B cell (primary cell): ENCODE measurements at places on chromosomes 1 and 21.

GRCh38 chr21:41653954-41654491 is 112.8 kb downstream of the RIPK4 start:
- DNase-seq: no peak
- H3K36me3 ChIP-seq: no peaks in the 10 kb centered on the region
- H3K27ac ChIP-seq: no peak overlapping the region
- no peaks in the 10 kb centered on the region for H3K4me1 ChIP-seq
- no peak overlapping the region for H3K4me3 ChIP-seq

GRCh38 chr1:93591676-93592550 is 89.7 kb downstream of the BCAR3 start:
- H3K27me3 ChIP-seq: no peaks in the 10 kb centered on the region
- no peak overlapping the region for H3K27ac ChIP-seq
- H3K4me1 ChIP-seq: peaks cover 10% of the 10 kb centered on the region
- DNase-seq: peak; percentile 63
- peaks cover 24% of the 10 kb centered on the region for H3K36me3 ChIP-seq
- no peak overlapping the region for H3K4me3 ChIP-seq

DNA sequence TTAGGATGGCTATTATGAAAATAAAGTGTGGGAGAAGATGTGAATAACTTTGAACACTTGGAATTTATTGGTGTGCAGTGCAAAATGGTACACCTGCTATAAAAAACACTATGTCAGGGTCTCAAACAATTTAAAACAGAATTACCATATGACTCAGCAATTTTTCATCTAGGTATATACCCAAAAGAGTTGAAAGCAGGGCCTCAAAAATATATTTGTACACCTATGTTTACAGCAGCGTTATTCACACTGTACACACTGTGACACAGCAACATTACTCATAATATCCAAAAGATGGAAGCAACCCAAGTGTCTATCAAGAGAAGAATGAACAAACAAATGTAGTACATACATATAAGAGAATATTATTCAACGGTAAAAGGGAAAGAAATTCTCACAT is 75.8 kb downstream of the SPATA6 start:
- no peaks in the 10 kb centered on the region for H3K27me3 ChIP-seq
- H3K4me3 ChIP-seq: no peak overlapping the region
- no peaks in the 10 kb centered on the region for H3K4me1 ChIP-seq
- no peak for DNase-seq
- H3K27ac ChIP-seq: no peak overlapping the region
- no peaks in the 10 kb centered on the region for H3K36me3 ChIP-seq

DNA sequence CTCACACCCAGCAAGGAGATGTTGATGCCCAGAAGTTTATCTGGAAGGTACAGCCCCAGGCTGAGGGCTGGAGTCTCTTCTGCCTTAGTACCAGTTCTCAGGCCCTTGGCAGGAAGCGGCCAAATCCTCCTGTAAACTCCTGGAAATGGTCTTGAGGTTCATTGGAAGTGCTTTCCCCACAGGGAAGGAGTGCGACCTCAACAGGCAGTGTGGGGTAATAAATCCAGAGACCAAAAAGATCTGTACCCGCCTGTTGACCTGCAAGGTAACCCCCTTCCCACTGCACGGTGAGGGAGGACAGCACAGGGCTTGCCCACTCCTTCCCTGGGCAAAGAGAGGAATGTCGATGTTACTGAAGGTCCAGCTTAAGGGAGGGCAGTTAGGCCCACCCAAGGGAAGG is 4.5 kb downstream of the ATXN7L2 start:
- no peak overlapping the region for H3K4me3 ChIP-seq
- H3K27ac ChIP-seq: no peak overlapping the region
- H3K36me3 ChIP-seq: no peaks in the 10 kb centered on the region
- peaks cover 9% of the 10 kb centered on the region for H3K4me1 ChIP-seq
- H3K27me3 ChIP-seq: no peaks in the 10 kb centered on the region
- no peak for DNase-seq

GRCh38 chr1:151259351-151259750 is 4.8 kb downstream of the PSMD4 start:
- no peak overlapping the region for H3K27ac ChIP-seq
- DNase-seq: no peak
- H3K36me3 ChIP-seq: peaks cover 1% of the 10 kb centered on the region
- no peak overlapping the region for H3K4me3 ChIP-seq

DNA sequence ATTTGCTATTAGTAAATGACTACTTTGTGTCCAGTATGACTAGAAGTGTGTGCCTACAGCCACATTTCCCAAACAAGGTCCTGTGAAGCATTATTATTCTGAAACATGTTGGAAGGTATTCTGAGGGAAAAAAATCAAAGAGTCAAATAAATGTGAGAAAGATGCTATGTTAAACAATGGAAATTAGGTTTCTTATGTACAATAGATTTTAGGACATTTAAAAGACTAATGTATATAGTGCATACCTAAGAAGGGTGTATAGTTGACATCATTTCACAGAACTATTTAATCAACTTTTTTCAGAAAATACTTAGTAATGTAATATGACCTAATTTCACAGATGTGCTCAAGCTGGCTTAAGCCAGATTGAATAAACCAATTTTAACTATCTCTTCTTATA is 582.5 kb downstream of the USP25 start:
- no peak for DNase-seq
- no peaks in the 10 kb centered on the region for H3K27me3 ChIP-seq
- no peaks in the 10 kb centered on the region for H3K36me3 ChIP-seq

DNA sequence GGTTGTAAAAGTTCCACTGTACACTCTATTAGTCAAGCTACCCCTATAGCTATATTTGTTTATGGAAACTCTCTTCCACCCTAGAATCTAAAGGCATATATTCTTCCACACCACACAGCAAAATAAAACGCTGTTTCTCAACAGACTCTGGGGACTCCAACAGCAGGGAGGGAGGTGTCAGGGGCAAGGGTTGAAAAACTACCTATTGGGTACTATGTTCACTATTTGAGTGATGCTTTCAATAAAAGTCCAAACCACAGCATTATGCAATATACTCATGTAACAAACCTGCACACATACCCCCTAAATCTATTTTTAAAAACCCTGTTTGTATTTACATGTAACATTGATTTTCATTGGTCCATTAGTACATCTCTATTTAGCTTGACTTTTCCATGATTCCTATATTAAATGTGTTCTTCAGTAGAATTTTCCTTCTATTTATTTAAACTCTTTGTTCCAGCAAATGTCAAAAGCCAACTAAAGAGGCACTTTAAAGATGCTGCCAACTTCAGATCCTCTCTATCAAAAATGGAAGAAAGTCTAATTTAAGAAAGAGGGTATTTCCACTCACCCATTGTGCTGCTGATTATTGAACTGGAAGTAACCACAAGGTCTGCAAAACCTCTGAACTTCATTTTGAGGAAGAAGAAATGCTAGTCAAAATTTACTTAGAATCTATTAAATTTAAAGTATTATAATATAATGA is 26.2 kb downstream of the RGS7 start:
- no peaks in the 10 kb centered on the region for H3K27me3 ChIP-seq
- peaks cover 16% of the 10 kb centered on the region for H3K4me1 ChIP-seq
- H3K36me3 ChIP-seq: no peaks in the 10 kb centered on the region
- peak overlapping the region; percentile 79 for H3K27ac ChIP-seq

DNA sequence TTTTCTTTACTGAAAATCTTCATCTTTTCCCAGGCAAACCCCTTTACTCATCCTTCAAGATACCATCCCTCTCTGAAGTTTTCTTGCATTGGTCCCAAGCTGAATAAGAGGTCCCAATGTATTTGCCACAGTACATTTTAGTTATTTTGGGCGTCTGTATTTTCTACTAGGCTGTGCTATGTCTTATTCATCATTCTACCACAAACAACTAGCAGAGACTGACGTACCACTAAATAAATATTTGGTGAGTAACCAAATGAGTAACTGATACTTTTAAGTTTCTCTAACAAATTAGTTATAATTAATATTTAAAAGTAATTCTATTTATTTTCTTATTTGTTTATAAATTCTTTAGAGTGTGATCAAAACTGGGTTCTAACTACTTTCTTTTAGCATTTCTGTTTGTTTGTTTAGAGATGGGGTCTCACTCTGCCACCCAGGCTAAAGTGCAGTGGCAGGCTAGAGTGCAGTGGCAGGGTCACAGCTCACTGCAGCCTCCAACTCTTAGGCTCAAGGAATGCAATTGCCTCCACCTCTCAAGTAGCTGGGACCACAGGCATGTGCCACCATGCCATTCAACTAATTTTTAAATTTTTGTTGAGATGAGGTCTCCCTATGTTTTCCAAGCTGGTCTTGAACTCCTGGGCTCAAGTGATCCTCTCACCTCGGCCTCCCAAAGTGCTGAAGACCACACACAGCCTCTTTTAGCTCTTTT is 33.1 kb downstream of the NDC1 start:
- no peak overlapping the region for H3K27ac ChIP-seq
- no peaks in the 10 kb centered on the region for H3K27me3 ChIP-seq
- no peak overlapping the region for H3K4me3 ChIP-seq
- no peak for DNase-seq

DNA sequence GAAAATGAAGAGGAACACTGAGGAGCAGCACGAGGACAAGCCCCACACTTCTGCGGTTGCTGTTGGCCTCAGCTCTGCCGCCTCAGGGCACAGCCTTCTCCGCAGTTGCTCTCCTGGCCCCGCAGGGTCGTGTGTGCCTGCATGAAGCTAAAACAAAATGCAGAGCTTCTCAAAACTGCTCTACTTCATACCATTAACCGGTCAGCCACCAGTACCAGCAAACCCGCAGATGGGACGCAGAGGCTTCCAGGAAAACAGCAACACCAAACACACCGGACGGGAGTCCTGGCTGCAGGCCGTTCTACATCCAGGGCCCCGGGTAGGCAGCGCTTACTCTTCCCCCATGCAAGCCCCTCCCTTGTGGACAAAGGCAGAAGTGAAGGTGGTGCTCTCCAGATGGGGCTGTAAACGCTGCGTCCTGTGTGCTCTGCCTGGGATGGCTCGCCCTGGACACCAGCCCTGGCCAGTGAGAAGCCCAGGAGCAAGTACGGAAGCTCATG is 7.1 kb upstream of the C1orf159 start:
- no peaks in the 10 kb centered on the region for H3K36me3 ChIP-seq
- H3K27ac ChIP-seq: no peak overlapping the region
- H3K27me3 ChIP-seq: no peaks in the 10 kb centered on the region
- peak; percentile 46 for DNase-seq
- peaks cover 27% of the 10 kb centered on the region for H3K4me1 ChIP-seq

DNA sequence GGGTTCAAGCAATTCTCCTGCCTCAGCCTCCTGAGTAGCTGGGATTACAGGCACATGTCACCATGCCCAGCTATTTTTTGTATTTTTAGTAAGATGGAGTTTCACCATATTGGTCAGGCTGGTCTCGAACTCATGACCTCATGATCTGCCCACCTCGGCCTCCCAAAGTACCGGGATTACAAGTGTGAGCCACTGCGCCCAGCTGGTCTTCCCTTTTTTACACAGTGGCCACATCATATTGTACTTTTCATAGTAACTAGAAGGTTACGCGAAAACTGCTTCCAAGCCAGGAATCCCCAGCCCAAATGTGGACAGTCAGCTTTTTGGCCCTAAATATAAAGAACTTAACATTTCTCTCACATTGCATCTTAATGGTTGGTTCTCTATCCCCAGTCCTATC is 4.2 kb downstream of the VASH2 start:
- no peaks in the 10 kb centered on the region for H3K36me3 ChIP-seq
- H3K4me1 ChIP-seq: peaks cover 23% of the 10 kb centered on the region
- no peak overlapping the region for H3K27ac ChIP-seq
- H3K4me3 ChIP-seq: no peak overlapping the region
- no peaks in the 10 kb centered on the region for H3K27me3 ChIP-seq

GRCh38 chr21:17532292-17532691 is 19.4 kb downstream of the CXADR start:
- H3K4me3 ChIP-seq: no peak overlapping the region
- no peaks in the 10 kb centered on the region for H3K27me3 ChIP-seq
- no peak overlapping the region for H3K27ac ChIP-seq
- DNase-seq: no peak
- no peaks in the 10 kb centered on the region for H3K36me3 ChIP-seq

GRCh38 chr1:224789311-224789710 is 140.2 kb upstream of the DNAH14 start:
- H3K4me1 ChIP-seq: no peaks in the 10 kb centered on the region
- H3K4me3 ChIP-seq: no peak overlapping the region
- no peaks in the 10 kb centered on the region for H3K36me3 ChIP-seq
- H3K27ac ChIP-seq: no peak overlapping the region
- DNase-seq: no peak

DNA sequence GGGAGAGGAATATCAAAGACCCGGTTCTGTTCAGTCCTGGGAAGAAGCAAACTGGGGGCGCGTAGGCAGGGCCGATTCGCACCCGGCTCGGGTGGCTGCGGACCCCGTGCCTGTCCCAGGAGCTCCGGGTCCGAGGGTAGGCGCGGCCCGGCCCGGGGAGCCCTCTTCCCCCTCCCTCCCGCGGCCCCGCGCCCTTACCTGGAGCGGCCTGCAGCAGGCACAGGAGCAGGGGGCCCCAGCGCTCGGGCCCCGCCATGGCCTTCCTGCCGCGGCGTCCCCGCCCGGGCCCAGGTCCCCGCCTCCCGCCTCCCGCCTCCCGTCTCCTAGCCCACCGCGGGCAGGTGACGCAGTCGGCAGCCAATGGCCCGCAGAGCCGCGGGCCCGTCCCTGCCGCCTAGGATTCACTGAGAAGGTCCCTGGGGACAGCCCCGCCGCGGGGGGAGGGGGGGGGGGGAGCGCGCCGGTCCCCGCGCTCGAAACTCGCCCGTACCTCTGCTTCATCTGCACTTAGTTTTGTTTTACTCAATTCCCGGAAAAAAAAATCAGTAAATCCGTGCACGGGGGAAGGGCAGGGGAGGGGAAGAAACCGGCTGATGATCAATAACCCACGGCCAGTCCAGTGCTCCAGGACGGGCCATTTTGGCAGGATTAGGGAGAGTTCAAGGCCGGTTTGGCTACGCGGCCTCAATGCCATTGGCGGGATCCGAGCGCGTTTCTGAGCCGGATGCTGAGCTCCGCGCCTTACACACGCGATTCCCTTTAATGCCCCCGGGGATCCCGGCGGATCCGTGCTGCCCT is at the start of gene IFNLR1:
TSS of gene IFNLR1 (minus strand) at position 297 of the 798 bp plus-strand sequence. CDS start at position 256, 41 bp downstream.
- no peaks in the 10 kb centered on the region for H3K36me3 ChIP-seq
- no peaks in the 10 kb centered on the region for H3K27me3 ChIP-seq
- H3K4me3 ChIP-seq: peak within 1 kb of the TSS; percentile 75
- DNase-seq: peak; percentile 87

GRCh38 chr1:7586031-7586941 is 184.8 kb upstream of the VAMP3 start:
- DNase-seq: no peak
- no peak overlapping the region for H3K27ac ChIP-seq
- H3K27me3 ChIP-seq: no peaks in the 10 kb centered on the region
- H3K4me1 ChIP-seq: no peaks in the 10 kb centered on the region
- H3K36me3 ChIP-seq: no peaks in the 10 kb centered on the region

DNA sequence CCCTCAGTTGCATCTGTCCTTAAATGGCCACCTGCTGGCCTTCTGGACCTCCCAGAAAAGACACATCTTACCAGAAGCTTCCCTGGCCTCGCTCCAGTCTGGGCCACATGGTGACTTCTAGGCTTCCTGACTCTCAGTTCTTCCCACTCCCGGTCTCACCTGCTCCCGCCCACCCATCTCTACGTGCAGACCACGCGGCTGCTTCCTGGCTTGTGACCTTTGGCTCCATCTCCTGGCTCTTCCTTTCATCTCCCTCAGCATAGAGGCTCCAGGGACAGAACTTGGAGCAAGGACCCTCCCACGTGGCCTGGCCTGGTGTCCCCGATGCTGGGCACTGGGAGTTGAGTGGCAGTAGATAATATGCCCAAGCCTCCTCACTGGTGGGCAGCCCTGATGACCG is 124.9 kb upstream of the IRF2BP2 start:
- H3K36me3 ChIP-seq: no peaks in the 10 kb centered on the region
- H3K4me1 ChIP-seq: peaks cover 24% of the 10 kb centered on the region
- H3K27ac ChIP-seq: no peak overlapping the region
- no peak overlapping the region for H3K4me3 ChIP-seq
- no peak for DNase-seq
- H3K27me3 ChIP-seq: no peaks in the 10 kb centered on the region
